H7 (cell line): ENCODE measurements at places on chromosomes 12 and 14. TPM values are rescaled to one million over a fixed set of nuclear protein-coding genes. Genes with fewer than 3 reads are reported as not detected.

Gene KRT73
- not detected in 2 replicates for total RNA-seq

Gene ASIC1
- total RNA-seq, result 0.81 and 1.2 TPM in 2 replicates

Gene COCH
- 9.4 and 11.4 TPM in 2 replicates for total RNA-seq

Gene SYCP3
- total RNA-seq, result not detected in 2 replicates

Gene FAM90A1
- 2.6 and 4.6 TPM in 2 replicates for total RNA-seq

Gene TMEM52B
- not detected in 2 replicates for total RNA-seq

Gene ZNF140
- 13.4 and 15.1 TPM in 2 replicates for total RNA-seq

Gene EAPP
- 28.7 and 41.5 TPM in 2 replicates for total RNA-seq
